ENCODE measurements at places on chromosomes 11 and 22.

DNA sequence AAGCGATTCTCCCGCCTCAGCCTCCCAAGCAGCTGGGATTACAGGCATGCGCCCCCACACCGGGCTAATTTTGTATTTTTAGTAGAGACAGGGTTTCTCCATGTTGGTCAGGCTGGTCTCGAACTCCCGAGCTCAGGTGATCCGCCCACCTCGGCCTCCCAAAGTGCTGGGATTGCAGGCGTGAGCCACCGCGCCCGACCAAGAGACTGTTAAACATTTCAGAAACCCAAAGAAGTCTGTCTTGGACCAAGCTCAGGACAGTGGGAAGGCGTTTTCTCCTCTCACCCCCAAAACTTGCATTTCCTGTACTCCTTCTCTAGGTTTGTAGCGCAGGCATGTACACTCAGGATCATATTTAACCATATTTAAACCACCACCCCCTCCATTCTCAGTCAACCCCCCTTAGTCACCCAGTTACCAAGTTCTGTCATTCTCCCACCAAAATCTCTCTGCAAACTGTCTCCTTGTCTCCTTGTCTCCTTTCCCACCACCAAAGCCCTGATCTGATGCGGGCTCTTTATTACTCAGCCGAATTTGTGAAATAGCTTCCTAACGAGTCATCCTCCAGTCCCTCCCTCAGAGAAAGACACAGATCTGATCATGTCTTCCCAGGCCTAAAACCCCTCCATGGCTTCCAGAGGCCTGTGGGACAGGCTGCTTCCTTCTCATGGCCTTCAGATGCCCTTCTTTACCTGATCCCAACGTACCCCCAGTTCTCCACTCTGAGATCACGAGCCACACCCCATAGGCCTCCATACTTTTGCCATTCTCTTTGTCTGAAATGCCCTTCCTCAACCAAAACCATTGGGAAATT lies 29.0 kb upstream of the CREB3L1 start:
- DNase-seq: no peak

- DNase-seq: no peak
These were observed 13.7 kb downstream of the PPM1F start for GRCh38 chr22:21938906-21939305.

- DNase-seq: no peak
These were observed 1499.2 kb downstream of the LRRC4C start for GRCh38 chr11:39960206-39960605.

- no peak for DNase-seq
These were observed 255.2 kb downstream of the C11orf87 start for GRCh38 chr11:109677231-109677630.

DNA sequence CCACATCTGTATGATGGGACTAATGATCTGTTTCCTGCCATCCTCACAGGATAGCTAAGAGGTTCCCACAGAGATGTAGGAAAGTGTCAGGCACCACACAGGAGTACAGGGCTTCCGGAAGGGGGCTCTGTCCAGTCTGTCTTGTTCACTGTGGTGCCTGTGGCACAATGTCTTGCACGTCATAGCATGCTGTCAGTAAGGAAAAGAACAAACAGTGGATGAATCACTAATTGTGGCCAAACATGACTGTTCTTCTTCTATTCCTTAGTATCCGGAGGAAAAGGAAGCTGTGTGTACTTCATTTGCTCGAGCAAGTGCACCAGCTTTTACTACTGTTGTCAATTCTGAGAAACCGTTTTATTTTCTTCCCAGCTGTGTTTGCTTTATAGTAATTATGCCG lies 73.4 kb upstream of the YWHAH start:
- DNase-seq: no peak

DNA sequence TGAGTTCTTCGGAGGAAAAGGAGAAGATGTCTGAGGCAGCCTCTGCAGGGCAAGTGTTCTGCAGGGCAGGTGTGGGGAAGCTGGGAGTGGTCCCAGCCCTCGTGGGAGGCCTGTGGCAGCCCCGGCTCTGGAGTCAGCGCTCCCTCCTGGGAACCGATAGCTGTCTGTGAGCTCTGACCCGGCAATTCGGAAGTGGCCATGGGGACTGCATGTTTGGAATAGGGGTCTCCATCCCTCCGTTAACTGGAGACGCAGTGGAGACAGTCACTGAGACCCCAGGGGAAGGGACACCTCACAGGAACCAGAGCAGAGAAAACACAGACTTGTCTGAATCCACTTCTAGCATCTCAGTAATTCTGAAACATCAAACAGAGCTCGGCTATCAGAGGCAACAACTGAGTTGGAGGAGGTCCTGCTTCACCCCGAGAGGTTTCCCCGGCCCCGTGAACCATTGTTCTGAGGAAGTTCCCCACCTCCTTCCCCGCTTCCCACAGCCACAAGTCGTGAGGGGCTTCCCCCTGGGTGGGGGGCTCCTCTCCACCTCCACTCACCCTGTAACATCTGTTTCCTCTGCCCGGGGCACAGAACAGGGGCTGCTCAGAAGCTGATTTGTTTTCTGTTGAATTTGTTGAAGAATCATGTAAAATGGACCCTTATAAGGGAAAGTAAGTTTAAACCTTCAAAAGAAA lies 99.6 kb downstream of the BRD1 start:
- no peak for DNase-seq

Measured in CD8-positive, alpha-beta memory T cell (primary cell).